Stimulated activated CD4-positive, alpha-beta T cell treated with anti-CD3 and anti-CD28 coated beads, TNF-alpha, amount 100 ng/mL, for 4 hours (primary cell): ENCODE measurements at places on chromosomes 3 and 15.

- no peak for DNase-seq
Observed at GRCh38 chr3:17402442-17402841, 340.0 kb downstream of the TBC1D5 start.

- no peak for DNase-seq
Observed at GRCh38 chr15:47708161-47708980, 8.9 kb upstream of the SEMA6D start.

DNA sequence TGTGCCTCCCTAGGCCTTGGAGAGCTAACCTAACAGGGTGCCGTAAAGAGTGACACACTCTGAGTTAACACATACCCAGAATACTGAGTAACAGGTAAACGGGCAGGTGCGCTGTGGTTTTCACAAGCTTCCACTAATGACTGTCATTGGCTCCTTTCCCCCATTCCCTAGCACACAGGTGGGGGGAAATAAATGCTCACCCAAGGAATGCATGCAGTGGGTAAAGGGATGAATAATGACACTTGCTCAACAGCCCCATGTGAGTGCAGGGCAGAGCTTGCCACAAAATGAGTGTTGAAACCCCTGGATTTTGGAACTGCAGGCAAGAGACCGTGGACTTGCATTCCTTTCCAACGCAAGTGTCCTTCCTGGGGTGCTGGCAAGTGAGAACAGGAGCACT, 57.6 kb downstream of the ADAMTS17 start:
- DNase-seq: no peak

GRCh38 chr3:147699175-147699838, 290.1 kb downstream of the ZIC1 start:
- no peak for DNase-seq

DNA sequence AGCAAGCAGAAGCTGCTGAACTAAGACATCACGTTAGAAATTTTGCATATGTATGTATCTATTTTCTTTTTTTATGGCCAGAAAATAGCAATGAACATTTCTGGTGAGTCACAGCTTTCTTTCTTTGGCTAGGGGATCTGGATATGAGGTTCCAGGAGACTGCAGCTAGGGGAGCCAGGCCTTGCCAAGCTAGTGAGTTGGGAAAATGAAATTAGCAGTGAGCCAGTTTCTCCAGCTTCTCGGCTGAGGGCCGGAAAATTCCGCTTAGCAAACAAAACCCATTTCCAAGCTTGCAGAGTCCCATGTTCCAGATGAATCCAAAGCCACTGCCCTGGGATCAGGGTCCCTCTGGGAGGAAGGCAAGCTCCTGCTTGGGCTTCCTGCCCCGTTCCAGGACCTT, 137.6 kb downstream of the SRGAP3 start:
- no peak for DNase-seq

- DNase-seq: peak; percentile 3
Observed at GRCh38 chr15:65212097-65212496, 824 bp upstream of the CILP start.

DNA sequence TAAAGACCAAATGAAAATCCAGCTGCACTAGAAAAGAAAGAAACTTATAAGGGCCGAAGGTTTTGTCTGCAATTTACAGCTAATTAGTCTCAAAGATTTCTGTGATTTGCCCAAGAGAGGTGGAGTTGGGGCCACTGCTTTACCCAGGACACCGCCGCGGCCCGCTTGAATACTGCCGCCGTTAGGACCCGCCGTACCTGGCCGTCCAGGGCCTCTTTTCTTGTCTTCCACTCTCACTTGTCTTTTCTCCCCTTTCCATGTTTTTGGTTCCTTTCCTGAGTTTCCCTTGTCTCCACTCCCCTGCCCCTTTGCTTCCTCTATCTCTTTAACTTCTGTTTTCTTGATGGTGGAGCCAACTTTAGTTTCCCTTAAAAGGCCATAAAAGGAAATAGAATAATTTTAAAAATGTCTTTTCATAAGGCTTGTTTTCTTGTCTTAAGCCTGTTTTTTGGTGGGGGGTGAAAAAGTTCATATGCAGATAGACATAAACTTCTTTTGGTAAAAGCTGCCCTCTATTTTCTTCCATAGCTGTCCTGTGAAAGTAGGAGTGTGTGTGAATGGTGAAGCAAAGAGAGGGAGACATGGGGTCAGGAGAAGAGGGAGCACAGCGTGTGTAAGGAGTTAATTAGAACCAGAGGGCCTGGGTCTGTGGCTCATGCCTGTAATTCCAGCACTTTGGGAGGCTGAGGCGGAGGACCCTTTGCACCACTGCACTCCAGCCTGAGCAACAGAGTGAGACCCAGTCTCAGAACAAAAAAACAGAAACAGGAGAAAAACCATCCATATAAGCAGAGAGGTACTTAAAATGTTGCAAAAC, 16.0 kb upstream of the CCNL1 start:
- no peak for DNase-seq
